ENCODE measurements at places on chromosomes 13 and 19.

- DNase-seq: no peak
These were observed 16.8 kb downstream of the SPART start for GRCh38 chr13:36329361-36329760.

DNA sequence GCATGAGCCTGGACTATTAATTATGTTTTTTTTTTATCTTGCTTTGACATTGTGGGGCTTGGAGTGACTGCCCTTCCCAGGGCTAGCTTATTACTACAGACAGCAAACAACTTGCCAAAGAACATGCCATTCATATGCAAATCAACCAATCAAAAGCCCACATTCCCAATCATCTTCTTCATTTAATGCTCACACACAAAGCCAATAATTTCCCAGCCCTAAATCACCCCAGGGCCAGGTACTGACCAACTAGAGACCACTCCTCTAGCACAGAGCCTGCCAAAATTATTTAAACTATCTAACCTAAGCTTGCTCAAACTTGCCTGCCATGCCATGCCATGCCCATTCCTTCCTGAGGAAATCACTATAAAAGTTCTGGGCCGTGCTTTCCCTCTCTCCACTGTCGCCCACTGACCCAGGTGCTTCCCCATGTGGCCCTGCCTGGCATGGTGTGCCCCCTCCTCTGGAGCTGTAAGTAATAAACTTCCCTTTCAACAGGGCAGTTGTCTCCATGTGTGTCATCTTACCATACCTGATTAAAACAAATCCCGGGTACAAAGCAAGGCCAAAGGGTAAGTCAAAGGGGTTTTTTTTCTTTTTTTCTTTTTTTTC lies 15.7 kb downstream of the PBX4 start:
- no peak for DNase-seq

GRCh38 chr13:94212196-94212595 lies 267.3 kb downstream of the DCT start:
- no peak for DNase-seq

DNA sequence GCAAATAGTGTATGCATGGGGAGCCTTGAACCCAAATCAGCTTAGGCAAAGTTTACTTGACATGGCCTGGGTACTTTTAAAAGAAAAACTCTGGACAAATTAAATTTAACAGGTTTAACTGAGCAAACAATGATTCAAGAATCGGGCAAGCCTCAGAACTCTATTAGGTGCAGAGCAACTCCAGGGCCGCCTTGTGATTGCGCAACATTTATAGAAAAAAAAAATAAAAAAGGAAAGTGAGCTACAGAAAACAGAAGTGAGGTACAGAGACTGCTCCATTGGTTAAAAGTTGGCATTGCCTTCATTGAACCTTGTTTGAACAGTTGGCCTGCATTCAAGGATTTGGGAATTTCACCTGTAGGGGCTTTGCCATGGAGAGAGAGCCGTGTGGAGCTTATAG lies 421.0 kb upstream of the TSHZ3 start:
- no peak for DNase-seq

DNA sequence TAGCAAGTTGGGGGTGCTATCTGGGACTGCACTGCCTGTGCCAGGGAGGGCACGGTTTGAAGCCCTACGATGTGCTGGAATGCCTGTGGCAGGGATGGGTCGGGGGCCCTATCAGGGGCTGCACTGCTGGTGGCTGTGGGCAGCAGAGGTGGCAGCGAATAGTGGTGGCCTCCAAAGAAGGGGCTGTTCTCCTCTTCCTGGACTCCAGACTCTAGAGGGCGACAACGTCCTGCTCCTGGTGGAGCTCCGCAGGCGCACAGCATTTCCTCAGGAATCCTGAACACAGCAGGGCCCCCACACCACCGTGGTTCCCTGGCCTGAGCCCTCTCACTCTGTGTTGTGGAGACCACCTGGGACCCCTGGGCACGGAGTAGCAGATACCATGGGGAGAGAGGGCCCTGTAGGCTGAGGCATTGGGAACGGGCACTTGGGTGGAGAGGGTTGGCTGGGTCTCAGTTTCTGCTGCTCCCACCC lies 145.6 kb downstream of the TNFRSF19 start:
- no peak for DNase-seq

- peak; percentile 45 for DNase-seq
These were observed 798 bp downstream of the SLC1A5 start for GRCh38 chr19:46787331-46788261.

GRCh38 chr13:66635526-66635925 lies 594.6 kb downstream of the PCDH9 start:
- no peak for DNase-seq

- DNase-seq: no peak
These were observed 3.0 kb upstream of the NANOS3 start for GRCh38 chr19:13873834-13874515.

GRCh38 chr13:111267784-111268183 lies 52.7 kb upstream of the TEX29 start:
- DNase-seq: no peak

GRCh38 chr13:111337741-111338140 lies 17.3 kb downstream of the TEX29 start:
- no peak for DNase-seq

- no peak for DNase-seq
These were observed 656.6 kb downstream of the TBC1D4 start for GRCh38 chr13:74825152-74825937.

GRCh38 chr19:43648633-43649032 lies 9.0 kb upstream of the CADM4 start:
- no peak for DNase-seq

- peak; percentile 72 for DNase-seq
These were observed 98.3 kb upstream of the KLF5 start for GRCh38 chr13:72960541-72960940.

DNA sequence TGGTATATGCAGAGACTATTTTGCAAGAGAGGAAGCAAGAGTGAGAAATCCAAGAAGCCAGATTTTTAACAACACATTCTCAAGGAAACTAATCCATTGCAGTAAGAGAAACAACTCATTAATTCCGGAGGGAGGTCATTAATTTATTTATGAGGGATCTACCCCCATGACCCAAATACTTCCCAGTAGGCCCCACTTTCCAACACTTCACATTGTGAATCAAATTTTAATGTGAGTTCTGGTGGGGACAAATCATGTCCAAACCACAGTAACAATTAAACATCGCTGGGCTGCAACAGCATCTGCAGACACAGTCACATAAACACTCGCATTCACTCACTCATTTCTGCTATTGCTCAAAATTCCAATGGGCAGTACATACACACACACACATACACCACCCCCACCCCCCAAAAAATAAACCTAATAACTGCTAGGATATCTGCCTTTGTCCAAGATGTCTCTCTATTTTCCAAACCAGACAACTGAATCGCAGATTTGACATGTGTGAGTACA lies 1483.7 kb downstream of the PCDH9 start:
- DNase-seq: no peak

GRCh38 chr13:40103864-40104263 lies 448.4 kb downstream of the COG6 start:
- no peak for DNase-seq

DNA sequence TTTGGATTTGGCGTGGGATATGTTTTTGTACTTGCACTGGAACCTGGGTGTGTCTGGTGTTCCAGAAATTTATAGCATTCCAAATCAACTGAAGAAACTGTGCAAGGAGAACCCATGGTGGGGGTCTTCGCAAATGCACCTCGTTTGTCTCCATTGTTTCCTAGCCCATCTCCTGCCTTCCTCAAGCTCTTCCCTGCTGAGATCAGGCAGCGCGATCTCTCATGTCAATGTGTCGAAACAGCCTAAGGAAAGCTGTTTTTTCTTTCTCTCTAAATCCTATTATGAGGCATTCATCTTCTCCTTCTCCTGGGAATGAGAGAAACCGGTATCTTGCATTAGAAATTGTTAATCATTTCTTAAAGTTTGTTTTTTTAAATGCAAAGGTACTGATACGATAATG lies 131.0 kb downstream of the KLF5 start:
- DNase-seq: no peak
